ENCODE measurements at places on chromosomes 2 and 18.

- peak; percentile 65 for DNase-seq
These were observed 5.3 kb downstream of the KLF11 start for GRCh38 chr2:10048501-10049171.

GRCh38 chr18:55413474-55413873 is 174.5 kb downstream of the TCF4 start:
- peak; percentile 52 for DNase-seq

- no peak for DNase-seq
These were observed 83.1 kb downstream of the VWA3B start for GRCh38 chr2:98170076-98170475.

GRCh38 chr18:74326231-74326630 is 10.6 kb downstream of the C18orf63 start:
- DNase-seq = no peak

GRCh38 chr2:162058973-162059668 is 14.9 kb downstream of the DPP4 start:
- DNase-seq = no peak

All from fibroblast of upper back skin (primary cell).